Cardiac muscle cell (in vitro differentiated cells and primary cell): ENCODE measurements at places on chromosomes 1 and 21.

DNA sequence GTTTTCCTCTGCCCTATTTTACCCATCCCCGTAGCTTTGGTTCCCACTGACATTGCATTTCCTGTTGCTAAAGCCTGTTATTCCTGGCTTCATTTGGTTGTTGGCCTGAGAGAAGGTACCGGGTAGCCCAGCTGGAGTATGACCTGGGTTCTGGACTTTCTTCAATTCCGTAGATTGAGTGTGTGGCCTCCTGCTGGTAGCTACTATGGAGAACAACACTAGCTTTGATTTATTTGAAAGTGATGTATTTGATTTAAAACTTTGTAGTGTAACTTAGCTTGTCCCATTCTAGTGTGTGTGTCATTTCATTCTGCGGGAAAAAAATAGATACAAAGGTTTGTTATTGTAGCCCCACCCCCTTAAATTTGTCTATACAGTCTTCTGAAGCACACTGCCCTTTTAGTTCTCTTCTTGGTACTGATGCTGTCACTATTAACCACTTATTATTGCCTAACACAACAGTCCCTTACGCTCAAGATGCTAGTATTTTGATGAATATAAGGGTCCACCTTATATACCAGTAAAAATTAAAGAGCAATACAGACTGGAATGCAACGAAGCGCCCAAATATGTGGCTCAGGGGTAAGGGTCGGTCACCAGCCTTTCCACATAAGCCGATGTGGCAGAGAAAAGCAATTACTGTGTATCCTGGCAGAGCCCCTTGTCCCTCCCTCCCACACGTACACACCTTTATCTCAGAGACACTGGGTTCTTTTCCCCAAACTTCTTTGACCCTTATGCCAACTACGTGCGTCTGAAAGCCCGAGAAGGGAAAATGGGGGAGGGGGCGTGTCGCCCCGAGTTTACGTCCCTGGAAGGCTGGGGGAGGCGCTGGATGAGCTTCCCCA is 643 bp upstream of the MOV10 start:
- peak overlapping the region; percentile 65 for H3K4me3 ChIP-seq
- peak; percentile 38 for DNase-seq
- peak overlapping the region; percentile 83 for H3K27ac ChIP-seq
- no peaks in the 10 kb centered on the region for H3K27me3 ChIP-seq
- peaks cover 18% of the 10 kb centered on the region for H3K36me3 ChIP-seq

DNA sequence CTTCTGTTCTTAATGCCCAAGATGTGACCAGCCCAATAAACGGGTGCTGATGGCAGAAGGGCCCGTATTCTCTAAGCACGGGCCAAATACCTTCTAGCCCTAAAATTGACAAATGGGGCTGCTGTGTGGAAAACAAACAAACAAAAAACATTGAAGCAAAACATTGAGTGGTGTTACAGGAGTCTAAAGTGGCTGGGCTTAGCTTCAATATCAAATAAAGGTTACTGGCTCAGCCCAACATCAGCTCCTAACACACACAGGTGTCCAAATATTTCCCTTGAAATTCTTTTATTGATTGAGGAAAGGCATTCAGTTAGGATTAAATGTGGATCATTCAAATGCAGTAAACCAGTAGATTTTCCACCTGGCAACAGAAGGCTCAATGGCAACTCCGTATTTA is 13.3 kb upstream of the TTF2 start:
- no peaks in the 10 kb centered on the region for H3K27me3 ChIP-seq
- no peak overlapping the region for H3K27ac ChIP-seq
- no peak overlapping the region for H3K4me3 ChIP-seq
- no peaks in the 10 kb centered on the region for H3K36me3 ChIP-seq

DNA sequence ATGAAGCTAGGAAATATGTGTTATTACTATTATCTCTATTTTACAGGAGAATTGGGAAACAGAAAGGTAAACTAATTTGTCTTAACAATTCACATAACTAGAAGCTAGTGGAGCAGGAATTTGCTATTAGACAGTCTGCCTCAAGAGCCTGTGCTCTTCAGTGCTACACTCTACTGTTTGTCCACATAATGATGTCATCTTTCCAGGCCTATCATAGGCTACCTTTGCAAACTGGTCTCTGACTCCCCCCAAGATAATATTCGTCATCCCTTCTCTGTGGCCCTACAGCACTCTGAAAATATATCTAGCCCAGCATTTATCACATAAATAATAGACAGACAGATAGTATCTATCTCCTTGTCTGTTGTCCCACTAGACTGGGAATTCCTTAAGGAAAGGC is 34.1 kb downstream of the TRIT1 start:
- no peak overlapping the region for H3K4me3 ChIP-seq
- H3K27ac ChIP-seq, result no peak overlapping the region
- no peaks in the 10 kb centered on the region for H3K27me3 ChIP-seq
- no peak for DNase-seq
- H3K4me1 ChIP-seq, result peaks cover 12% of the 10 kb centered on the region

- peaks cover 21% of the 10 kb centered on the region for H3K36me3 ChIP-seq
- no peak for DNase-seq
- H3K27me3 ChIP-seq, result no peaks in the 10 kb centered on the region
- H3K27ac ChIP-seq, result peak overlapping the region; percentile 78
These were observed 122.3 kb downstream of the SYT2 start for GRCh38 chr1:202587859-202588485.

DNA sequence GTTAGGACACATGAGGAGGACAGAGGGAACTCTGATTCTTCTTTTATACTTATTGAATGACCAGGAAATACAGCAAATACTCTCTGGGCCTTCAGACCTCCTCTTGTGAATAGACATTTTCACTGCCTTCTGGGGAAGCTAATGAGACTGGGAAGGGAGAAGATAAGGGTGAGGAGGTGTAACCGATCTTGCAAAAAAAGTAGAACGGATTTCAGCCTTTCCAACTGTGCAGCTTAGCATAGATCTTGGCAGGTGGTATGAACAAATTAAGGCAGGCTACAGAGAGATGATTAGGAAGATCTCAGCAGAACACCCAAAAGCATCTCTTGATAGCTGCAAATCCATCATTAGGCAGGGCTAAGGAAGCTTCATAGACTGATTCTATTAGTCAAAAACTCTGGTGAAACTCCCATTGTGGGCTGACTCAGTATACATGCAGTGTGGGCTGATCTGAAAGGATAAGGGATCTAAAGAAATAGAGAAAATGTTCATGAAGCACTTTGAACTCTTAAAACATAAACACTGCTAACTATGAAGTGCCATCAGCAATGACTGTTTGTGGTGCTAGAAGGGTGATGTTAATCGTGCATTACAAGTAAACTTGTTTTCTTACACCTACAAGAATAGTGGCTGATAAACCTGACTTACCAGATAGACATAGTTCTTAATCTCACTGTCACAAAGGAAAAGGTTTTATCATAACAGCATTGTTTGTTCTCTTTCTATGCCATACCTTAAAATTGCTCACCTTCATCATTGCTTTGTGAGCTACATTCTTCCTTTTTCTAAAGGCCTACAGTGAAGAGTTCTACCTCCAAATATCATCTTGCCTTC is 85.5 kb upstream of the PALMD start:
- H3K4me1 ChIP-seq, result no peaks in the 10 kb centered on the region
- no peak overlapping the region for H3K27ac ChIP-seq
- no peak overlapping the region for H3K4me3 ChIP-seq
- no peaks in the 10 kb centered on the region for H3K36me3 ChIP-seq
- H3K27me3 ChIP-seq, result no peaks in the 10 kb centered on the region

- no peak for DNase-seq
- H3K27ac ChIP-seq, result no peak overlapping the region
- H3K36me3 ChIP-seq, result peaks cover 14% of the 10 kb centered on the region
These were observed 8.6 kb downstream of the SEMA6C start for GRCh38 chr1:151137789-151138188.

GRCh38 chr1:16145662-16146278 is 10.1 kb downstream of the EPHA2 start:
- H3K4me3 ChIP-seq, result no peak overlapping the region
- peaks cover 53% of the 10 kb centered on the region for H3K4me1 ChIP-seq
- no peaks in the 10 kb centered on the region for H3K27me3 ChIP-seq
- H3K36me3 ChIP-seq, result peaks cover 7% of the 10 kb centered on the region

DNA sequence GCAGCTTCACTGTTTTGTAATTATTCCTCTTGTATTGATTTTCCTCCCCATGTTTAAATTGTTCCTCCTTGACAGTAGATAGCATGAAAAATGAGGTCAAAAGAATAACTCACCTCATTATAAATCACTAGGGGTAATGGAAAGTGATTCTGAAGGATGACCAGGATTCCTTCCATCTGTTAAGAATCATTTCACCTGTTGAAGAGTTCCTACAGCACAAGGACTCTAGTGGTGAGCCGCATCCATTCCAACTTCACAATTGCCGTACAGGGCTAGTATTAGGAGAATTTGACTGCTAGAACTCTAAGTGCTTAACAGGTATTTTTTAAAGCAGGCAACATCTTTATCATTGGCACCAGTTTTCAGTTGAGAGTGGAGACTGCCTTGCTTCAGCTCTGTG is 13.7 kb downstream of the PPP1R12B start:
- no peaks in the 10 kb centered on the region for H3K27me3 ChIP-seq
- DNase-seq, result no peak
- peak overlapping the region; percentile 50 for H3K27ac ChIP-seq
- no peak overlapping the region for H3K4me3 ChIP-seq
- H3K36me3 ChIP-seq, result no peaks in the 10 kb centered on the region

GRCh38 chr1:184664042-184664660 is 90.5 kb downstream of the EDEM3 start:
- peak; percentile 88 for DNase-seq
- no peaks in the 10 kb centered on the region for H3K36me3 ChIP-seq
- H3K4me1 ChIP-seq, result peaks cover 6% of the 10 kb centered on the region
- H3K4me3 ChIP-seq, result no peak overlapping the region
- H3K27me3 ChIP-seq, result no peaks in the 10 kb centered on the region

- peaks cover 66% of the 10 kb centered on the region for H3K4me1 ChIP-seq
- H3K27me3 ChIP-seq, result no peaks in the 10 kb centered on the region
These were observed 146.0 kb downstream of the RERE start for GRCh38 chr1:8671306-8671917.

DNA sequence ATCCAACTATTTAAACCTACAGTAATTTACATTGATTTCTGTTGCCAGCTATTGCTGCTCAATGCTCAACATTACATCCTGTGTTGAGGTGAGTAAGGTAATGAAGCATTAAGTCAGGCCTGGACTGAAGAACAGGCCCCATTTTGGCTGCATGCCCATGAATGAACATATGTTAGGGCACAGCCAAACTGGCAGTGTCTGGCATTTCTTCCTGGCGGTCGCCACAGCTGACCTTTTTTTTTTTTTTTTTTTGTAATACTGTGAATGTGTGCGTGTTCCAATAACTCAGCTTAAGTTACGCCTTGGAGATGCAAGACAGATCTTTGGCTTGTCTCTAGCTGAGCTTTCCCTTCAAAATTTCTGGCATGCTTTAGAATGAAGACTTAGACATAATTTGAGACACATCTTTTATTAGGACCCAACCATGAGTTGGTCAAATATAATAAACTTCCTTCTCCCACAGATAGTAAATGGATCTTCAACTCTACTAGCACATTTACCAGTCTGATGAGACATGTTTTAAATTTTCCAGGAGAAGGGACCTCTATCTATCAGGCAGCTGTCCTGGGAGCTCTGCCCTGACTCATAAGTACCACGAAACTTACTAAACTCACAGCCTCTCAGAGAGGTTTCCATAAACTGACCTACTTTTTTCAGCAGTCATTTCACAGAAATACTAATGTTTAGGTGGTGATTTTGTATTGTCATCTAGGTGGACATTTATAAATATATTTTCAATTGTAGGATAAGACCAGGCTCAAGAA is 341.1 kb upstream of the RUNX1 start:
- H3K36me3 ChIP-seq, result no peaks in the 10 kb centered on the region
- DNase-seq, result peak; percentile 44
- H3K27ac ChIP-seq, result no peak overlapping the region
- peaks cover 37% of the 10 kb centered on the region for H3K27me3 ChIP-seq

DNA sequence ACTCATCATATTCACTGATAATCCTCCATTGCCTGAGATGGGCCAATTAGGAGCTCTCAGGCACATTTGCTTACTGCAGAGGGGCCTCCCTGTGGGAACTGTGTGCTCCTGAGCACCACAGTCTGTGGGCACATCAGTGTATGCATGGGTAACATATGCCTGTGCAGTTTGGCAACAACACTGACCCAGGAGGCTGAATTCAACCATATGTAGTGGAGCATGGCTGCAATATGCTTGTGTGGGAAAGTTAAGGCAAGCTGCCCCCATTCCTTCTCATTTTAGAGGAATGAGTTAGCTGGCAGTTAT is 11.8 kb upstream of the FMOD start:
- no peak for DNase-seq
- H3K27me3 ChIP-seq, result no peaks in the 10 kb centered on the region
- H3K4me1 ChIP-seq, result peaks cover 11% of the 10 kb centered on the region
- no peak overlapping the region for H3K4me3 ChIP-seq

DNA sequence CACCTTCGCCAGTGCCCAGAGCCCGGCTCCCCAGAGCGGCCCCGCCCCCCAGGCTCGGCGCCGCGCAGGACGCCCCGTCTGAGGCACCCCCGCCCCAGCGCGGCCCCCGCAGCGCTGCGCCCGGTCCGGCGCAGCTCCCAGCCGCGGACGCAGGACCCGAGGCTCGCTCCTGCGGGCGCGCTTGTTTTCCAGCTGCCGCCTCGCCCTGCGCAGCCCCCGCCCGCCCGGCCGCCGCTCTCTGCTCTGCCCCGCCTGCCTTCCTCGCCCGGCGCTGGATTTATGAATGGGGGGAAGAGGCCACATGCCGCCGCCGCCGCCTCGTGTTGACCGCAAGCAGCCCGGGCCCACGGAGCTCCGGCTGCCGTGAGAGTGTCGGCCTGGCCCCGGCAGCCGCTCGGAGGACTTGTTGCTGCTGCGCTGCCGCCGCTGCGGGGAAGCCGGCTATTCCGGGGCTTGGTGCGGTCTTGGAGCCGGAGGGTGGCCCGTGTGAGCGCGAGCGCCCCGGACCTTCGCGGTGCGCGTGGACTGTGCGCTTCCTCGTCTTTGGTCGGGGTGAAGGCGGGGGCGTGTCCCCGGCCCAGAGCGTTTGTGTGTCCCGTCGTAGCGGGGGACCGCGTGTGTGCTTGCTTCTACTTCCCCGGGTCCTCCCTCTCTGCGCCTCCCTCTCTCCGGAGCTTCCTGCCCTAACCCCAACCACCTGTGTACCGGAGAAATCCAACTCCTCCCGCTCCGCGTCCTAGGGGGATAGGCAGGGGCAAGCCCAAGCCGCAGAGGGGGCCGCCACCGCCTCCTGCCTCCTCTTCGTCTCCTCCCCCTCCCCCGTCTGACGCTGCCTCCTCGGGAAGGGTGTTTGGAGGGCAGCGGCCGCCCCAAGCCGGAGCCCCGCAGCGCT is 736 bp downstream of the KCNC4 start:
- H3K36me3 ChIP-seq, result no peaks in the 10 kb centered on the region
- H3K27me3 ChIP-seq, result peaks cover 30% of the 10 kb centered on the region
- DNase-seq, result peak; percentile 62
- H3K27ac ChIP-seq, result no peak overlapping the region
- H3K4me3 ChIP-seq, result peak overlapping the region; percentile 65

DNA sequence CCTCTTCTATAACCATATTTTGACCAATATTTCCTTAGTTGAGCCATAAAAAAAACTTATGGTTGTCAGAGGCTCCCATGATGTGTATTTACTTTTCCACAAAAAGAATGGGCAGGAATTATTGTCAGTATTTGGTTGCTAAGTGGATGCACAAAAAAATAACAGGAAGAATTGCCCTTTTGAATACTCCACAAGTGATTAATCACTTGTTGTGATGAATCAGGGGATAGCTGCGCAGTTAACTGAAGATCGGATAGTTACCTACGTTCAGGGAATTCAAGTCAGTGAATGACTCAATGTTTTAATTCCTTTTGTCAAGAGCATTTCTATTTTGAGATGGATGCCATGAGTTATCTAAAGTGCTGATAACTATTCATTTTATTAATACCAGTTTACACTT is 785.2 kb upstream of the B3GALT2 start:
- DNase-seq, result no peak
- H3K4me1 ChIP-seq, result no peaks in the 10 kb centered on the region
- H3K27ac ChIP-seq, result no peak overlapping the region
- no peaks in the 10 kb centered on the region for H3K36me3 ChIP-seq
- no peaks in the 10 kb centered on the region for H3K27me3 ChIP-seq
